NCI-H2171 treated with DMSO at 0.1 percent for 48 hours (cell line): ENCODE measurements at places on chromosomes 5 and 9.

DNA sequence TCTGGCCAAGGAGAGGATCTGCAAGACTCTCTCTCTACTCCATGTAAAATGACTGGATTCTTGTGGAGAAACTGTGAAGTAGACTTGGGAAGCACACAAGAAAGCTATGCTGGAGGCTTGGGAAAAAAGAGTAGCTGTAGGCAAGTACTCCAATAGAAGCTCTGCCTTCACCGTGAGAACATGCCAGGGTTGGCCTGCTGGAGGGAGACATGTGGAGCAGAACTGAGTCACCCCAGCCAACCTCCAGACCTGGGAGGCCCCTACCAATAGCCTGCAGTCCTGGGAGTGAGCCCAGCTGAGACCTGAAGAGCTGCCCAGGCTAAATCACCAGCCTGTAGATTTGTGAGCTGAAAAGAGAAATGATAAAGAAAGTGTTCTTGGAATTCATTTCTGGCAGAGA is 66.6 kb downstream of the DEPDC1B start:
- DNase-seq = no peak

- peak; percentile 49 for DNase-seq
Observed at GRCh38 chr9:20040991-20041696, 252.3 kb upstream of the SLC24A2 start.

GRCh38 chr5:1706428-1706827 is 93.2 kb downstream of the MRPL36 start:
- no peak for DNase-seq

DNA sequence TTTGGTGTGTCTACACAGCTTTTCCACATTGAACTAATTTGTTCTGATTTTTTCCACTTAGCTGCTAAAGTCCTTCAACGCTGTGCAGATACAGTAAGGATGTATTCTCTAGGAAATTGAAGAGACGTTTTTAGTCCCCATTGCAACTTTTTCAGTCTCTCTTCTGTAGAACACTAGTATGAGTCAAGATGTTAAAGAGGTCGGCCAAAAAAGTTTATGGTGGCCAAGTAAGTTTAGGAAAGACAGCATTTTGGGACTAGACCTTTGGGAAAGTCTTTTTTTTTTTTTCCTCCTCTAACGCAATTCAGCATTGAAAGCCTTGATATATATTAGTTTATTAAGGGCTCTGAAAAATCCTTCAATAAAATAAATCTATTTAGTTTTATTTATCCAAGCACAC is 243.5 kb upstream of the FBXL7 start:
- no peak for DNase-seq

DNA sequence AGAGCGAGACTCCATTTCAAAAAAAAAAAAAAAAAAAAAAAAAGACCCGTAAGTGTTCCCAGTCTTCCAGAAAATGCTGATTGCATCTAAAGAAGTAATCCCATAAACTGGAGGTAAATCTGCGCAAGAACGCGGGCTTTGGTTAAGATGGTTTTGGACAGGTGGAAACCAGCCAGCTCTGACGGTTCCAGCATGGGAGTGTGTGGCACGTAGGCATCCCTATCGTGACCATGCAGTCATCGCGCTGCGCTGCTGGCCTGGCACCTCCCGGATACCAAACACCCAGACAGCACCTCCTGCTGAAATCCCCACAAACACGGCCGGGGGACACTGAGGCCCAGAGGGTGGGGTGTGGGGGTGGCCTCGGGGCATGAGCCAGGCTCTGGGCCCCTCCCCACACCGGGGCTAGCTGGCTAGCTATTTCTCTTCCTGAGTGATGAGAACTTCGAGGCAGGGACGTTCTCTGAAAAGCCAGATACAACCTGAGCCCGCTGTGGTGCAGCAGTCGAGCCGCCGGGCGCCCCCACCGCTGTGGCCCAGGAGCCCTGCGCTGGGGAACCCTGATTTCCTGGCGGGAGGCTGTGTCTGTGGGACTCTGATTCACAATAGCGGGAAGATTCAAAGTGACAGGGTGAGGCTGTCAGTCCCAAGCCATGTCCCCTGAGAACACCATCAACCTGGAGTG is 32.2 kb upstream of the NOTCH1 start:
- no peak for DNase-seq
